ENCODE measurements at places on chromosomes 12 and 14. TPM values are rescaled to one million over a fixed set of nuclear protein-coding genes. Genes with fewer than 3 reads are reported as not detected.

- H3K4me3 ChIP-seq, result no peak overlapping the region
- H3K36me3 ChIP-seq, result no peaks in the 10 kb centered on the region
- H3K27me3 ChIP-seq, result no peaks in the 10 kb centered on the region
- H3K27ac ChIP-seq, result no peak overlapping the region
- no peak for DNase-seq
These were observed 42.6 kb upstream of the FOXJ2 start for GRCh38 chr12:7989827-7990491.

DNA sequence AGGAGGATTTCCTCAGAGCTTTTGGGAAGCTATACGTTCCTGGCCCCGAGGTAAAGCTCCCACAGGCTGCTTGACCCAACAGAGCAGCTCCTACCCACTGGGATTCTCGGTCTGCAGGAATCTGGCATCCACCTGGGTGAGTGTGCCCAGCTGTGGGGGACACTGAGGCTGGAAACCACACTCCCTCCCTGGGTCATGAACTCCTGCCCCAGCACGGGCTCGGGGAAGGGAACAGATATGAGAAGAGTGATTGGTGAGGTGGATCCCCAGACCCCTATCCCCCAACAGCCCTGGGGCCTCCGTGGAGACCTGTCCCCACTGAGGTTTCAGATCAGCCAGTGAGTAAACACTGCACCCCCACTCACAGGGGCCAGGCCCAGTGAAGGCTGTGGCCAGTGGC, 3.3 kb downstream of the FAIM2 start:
- no peak overlapping the region for H3K27ac ChIP-seq
- H3K4me1 ChIP-seq, result no peaks in the 10 kb centered on the region
- DNase-seq, result no peak
- no peaks in the 10 kb centered on the region for H3K36me3 ChIP-seq
- no peaks in the 10 kb centered on the region for H3K27me3 ChIP-seq

DNA sequence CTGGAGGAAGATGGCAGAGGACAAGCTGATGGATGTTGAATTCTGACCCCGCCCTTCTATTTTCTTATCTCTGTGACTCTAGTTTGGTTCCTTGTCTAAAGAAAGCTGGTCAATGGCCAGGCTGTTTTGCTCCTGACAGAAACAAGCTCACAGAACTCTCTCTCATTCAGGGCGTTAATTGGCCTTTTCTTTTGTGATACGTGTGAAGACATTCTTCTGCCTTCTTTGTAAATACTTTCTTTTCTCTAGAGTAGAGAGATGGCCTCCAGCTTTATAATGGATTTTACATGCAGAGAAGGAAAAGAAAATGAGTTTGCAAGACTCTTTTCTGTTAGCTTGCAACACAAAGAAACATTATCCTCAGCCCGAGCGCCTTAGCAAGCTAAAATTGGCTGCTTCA, 492.2 kb upstream of the CCDC196 start:
- DNase-seq, result no peak
- H3K4me1 ChIP-seq, result no peaks in the 10 kb centered on the region
- H3K36me3 ChIP-seq, result no peaks in the 10 kb centered on the region
- peaks cover 23% of the 10 kb centered on the region for H3K27me3 ChIP-seq
- no peak overlapping the region for H3K27ac ChIP-seq
- H3K4me3 ChIP-seq, result no peak overlapping the region

Gene ESR2
- total RNA-seq, result 0.35 TPM

Gene GUCY2C
- not detected for total RNA-seq

DNA sequence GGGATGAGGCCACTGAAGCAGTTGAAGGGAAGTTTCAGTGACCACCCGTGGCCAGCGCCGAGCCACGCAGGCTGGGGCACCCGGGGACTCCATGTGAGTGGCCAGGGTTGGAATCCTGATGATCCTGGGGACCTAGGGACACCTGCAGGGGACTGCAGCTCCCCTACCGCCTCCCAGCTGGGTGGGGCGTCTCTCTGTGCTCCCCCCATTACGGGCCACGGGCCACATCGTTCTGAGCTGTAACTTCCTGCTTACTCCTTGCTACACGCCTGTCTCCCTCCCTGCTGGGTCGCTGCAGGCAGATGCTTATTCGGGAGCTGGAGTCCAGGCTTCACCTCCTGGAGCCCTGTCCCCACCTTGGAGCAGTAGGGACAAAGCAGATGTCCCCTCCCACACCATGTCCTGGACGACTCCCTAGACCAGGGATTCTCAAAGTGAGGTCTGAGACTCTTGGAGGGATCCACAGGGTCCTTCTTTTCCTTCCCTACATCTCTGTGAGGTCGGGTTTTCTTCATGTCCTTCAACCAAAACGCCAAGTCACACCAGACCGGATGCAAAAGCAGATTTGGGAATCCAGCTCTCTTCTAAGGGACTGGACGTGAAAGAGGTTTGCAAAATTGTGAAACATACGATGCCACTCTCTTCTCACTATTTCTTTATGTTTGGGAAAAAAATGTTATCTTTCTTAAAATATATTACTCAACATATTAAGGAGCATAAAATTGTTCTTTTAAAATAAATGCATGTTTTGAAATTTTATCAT, 85.9 kb upstream of the NCOR2 start:
- H3K27ac ChIP-seq, result no peak overlapping the region
- H3K36me3 ChIP-seq, result no peaks in the 10 kb centered on the region
- H3K4me1 ChIP-seq, result no peaks in the 10 kb centered on the region
- H3K4me3 ChIP-seq, result no peak overlapping the region
- no peak for DNase-seq
- H3K27me3 ChIP-seq, result no peaks in the 10 kb centered on the region

DNA sequence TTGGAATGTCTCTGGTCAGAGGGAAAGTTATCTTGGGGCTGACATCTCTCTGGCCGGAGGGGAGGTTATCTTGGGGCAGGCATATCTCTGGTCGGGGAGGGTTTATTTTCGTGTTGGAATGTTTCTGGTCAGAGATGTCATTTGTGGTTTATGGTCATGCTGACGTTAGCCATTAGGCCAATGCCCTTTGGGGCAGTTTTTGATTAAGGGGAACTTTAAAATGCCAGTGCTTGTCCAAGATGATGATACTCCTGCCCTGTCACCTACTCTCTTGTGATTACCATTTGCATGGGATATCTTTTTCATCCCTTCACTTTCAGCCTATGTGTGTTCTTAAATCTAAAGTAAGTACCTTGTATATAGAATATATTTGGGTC, 29.0 kb upstream of the A2M start:
- no peaks in the 10 kb centered on the region for H3K27me3 ChIP-seq
- H3K4me3 ChIP-seq, result no peak overlapping the region
- H3K4me1 ChIP-seq, result no peaks in the 10 kb centered on the region

Gene NFE2
- 0.40 TPM for total RNA-seq

- H3K27ac ChIP-seq, result peak within 1 kb of the TSS; percentile 81
- peaks cover 20% of the 10 kb centered on the region for H3K4me1 ChIP-seq
- DNase-seq, result peak; percentile 96
- peak within 1 kb of the TSS; percentile 81 for H3K4me3 ChIP-seq
- no peaks in the 10 kb centered on the region for H3K27me3 ChIP-seq
These were observed at the start of gene TDP1 for GRCh38 chr14:89955745-89956660. Gene TDP1, plus strand, starts transcription at chr14:89955927. Its CDS starts 7,188 bp downstream, at chr14:89963115.

GRCh38 chr14:90691627-90692026, 124.6 kb downstream of the TTC7B start:
- H3K27ac ChIP-seq, result no peak overlapping the region
- H3K4me1 ChIP-seq, result 0 out of 2 replicates have a peak, but pooled peaks cover 3% of the 10 kb centered on the region
- H3K36me3 ChIP-seq, result no peaks in the 10 kb centered on the region
- no peak overlapping the region for H3K4me3 ChIP-seq
- no peaks in the 10 kb centered on the region for H3K27me3 ChIP-seq

DNA sequence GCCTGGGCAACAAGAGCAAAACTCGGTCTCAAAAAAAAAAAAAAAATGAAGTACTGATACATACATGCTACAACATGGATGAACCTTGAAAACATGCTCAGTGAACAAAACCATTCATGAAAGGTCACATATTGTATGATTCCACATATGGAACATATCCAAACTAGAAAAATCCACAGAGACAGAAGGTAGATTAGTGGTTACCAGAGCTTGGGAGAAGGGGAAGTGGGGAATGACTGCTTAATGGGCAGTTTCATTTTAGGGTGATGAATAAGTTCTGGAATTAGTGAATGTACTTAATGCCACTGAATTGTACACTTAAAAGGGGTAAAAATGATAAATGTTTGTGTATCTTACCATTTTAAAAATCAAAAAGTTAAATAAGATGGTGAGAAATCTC, 2.7 kb downstream of the ITGB7 start:
- no peak overlapping the region for H3K27ac ChIP-seq
- no peaks in the 10 kb centered on the region for H3K36me3 ChIP-seq
- no peak overlapping the region for H3K4me3 ChIP-seq
- no peak for DNase-seq
- no peaks in the 10 kb centered on the region for H3K27me3 ChIP-seq
- peaks cover 20% of the 10 kb centered on the region for H3K4me1 ChIP-seq

DNA sequence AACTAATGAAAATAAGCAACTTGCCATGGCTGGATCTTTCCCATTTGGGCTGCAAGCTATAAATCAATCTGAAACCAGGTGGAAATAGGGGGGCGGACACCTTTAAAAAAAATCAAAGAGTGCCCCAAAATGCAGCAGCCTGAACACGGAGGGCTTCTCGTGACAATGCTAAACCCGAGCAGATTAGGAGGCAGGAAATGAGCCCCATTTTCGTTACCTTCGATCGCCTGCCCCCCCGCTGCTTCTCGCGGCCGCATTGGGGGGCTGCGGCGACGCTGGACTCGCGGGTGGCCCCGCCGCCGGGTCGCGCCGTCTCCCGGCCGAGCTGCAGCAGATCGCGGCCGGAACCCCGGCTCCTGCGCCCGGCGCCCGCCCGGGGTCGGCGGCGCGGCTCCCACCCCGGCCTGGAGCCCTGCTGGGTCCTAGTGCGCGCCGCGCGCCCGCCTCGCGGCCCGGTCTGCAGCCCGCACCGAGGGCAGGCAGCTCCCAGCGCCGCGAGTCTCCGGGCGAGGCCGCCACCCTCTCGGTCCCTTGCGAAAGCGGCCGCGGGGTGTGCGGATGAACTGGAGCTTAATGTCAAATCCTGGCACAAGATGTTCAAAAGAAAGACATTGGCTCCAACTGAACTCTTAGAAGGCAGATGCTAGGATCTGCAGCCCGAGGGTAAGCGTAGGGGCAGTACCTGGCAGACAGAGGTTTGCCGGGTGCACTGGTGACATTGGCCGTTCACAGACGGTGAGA, 201.9 kb upstream of the FOXN3 start:
- DNase-seq, result peak; percentile 58
- peak overlapping the region; percentile 79 for H3K4me3 ChIP-seq
- no peaks in the 10 kb centered on the region for H3K27me3 ChIP-seq
- H3K4me1 ChIP-seq, result 0 out of 2 replicates have a peak, but pooled peaks cover 4% of the 10 kb centered on the region
- H3K36me3 ChIP-seq, result no peaks in the 10 kb centered on the region

- H3K36me3 ChIP-seq, result no peaks in the 10 kb centered on the region
- no peaks in the 10 kb centered on the region for H3K4me1 ChIP-seq
- no peaks in the 10 kb centered on the region for H3K27me3 ChIP-seq
- no peak overlapping the region for H3K27ac ChIP-seq
These were observed 847.8 kb downstream of the RPS29 start for GRCh38 chr14:48738186-48738925.

DNA sequence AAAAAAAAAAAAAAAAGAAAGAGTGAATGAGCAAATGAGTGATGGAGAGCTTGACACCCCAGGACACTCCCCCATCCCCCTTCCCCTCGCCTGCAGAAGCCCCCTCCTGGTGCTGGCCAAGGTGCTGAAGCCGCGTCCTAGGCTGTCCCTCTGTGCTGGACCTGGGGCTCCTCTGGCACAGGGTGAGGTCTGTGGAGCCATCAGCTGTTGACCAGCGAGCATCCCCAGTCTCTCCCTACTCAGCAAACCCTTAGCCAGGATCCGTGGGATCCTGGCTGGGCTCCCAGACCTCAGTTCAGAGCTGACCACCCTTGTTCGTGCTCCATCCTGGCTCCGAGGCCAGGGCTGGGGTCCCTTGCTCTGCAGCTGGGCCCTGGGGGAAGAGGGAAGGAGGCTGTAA, 5.4 kb upstream of the KIF26A start:
- H3K4me3 ChIP-seq, result no peak overlapping the region
- DNase-seq, result no peak
- H3K4me1 ChIP-seq, result peaks cover 3% of the 10 kb centered on the region
- no peaks in the 10 kb centered on the region for H3K36me3 ChIP-seq

- no peaks in the 10 kb centered on the region for H3K4me1 ChIP-seq
- no peak overlapping the region for H3K27ac ChIP-seq
- H3K27me3 ChIP-seq, result no peaks in the 10 kb centered on the region
These were observed 10.7 kb downstream of the CREBL2 start for GRCh38 chr12:12622418-12622817.

Gene ITGA7
- total RNA-seq, result 4.4 TPM

GRCh38 chr12:3834774-3835173, 38.4 kb downstream of the PARP11 start:
- H3K4me1 ChIP-seq, result peaks cover 13% of the 10 kb centered on the region
- no peaks in the 10 kb centered on the region for H3K36me3 ChIP-seq
- no peaks in the 10 kb centered on the region for H3K27me3 ChIP-seq
- no peak for DNase-seq

Gene TAS2R31
- total RNA-seq, result 0.75 TPM

Gene SMCO2
- total RNA-seq, result 1.7 TPM

- no peak for DNase-seq
- H3K27me3 ChIP-seq, result peaks cover 24% of the 10 kb centered on the region
- H3K27ac ChIP-seq, result no peak overlapping the region
- H3K4me1 ChIP-seq, result no peaks in the 10 kb centered on the region
These were observed 198.1 kb downstream of the DPY19L2 start for GRCh38 chr12:63470161-63470560.

Gene ACACB
- 21.7 TPM for total RNA-seq

DNA sequence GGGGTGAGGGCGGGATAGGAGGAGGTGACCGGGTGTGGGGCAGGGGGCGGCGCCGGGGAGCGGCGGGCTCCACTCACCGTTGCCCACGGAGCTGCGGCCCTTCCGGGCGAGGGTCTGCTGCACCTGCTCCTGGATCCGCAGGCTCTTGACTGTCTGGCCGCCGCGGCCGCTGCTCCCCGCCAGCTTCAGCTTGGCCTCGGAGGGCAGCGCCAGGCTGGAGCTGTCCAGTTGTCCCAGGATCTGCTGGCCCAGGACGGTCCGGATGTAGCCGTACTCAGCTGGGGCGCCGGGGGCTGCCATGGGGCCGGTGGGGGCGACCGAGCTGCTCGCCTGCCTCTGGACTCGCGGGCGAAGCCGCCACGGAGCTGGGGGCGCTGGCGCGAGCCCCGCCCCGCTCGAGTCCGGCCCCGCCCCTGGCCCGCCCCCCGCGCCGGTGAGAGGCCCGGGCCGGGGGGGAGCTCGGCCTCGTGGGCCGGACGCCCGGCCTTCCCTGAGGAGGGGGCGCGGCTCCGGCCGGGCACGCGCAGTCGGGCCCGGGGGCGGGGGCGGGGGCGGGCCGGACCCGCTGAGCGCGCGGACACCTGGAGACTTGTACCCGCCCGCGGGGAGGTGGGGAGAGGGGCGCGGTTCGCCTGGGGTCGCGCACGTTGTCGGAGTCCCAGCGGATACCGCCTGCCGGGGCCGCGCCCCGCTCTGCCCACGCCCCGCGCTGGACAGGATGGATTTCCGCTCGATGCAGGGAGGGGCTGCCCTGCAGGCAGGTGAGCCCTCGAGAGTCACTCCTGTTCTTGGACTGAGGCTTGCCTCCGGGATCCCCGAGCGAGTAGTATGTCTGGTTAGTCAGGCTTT, at the start of gene PKP2:
Gene PKP2 (minus strand): TSS at position 346 of the 849 bp plus-strand sequence. CDS start 46 bp downstream, at position 300.
- H3K27ac ChIP-seq, result peak within 1 kb of the TSS; percentile 74
- no peaks in the 10 kb centered on the region for H3K27me3 ChIP-seq
- DNase-seq, result peak; percentile 93
- H3K4me1 ChIP-seq, result peaks cover 27% of the 10 kb centered on the region

Gene METTL1
- total RNA-seq, result 25.2 TPM

Gene RTN1
- not detected for total RNA-seq
